ENCODE measurements at places on chromosomes 3 and 15. TPM values are rescaled to one million over a fixed set of nuclear protein-coding genes. Genes with fewer than 3 reads are reported as not detected.

- H3K27me3 ChIP-seq, result peaks cover 15% of the 10 kb centered on the region
- peak; percentile 90 for DNase-seq
- H3K27ac ChIP-seq, result peak within 1 kb of the TSS; percentile 43
- H3K36me3 ChIP-seq, result no peaks in the 10 kb centered on the region
- peak within 1 kb of the TSS; percentile 64 for H3K4me3 ChIP-seq
- H3K4me1 ChIP-seq, result no peaks in the 10 kb centered on the region
Measured at GRCh38 chr15:40928821-40929659, at the start of gene DLL4. DLL4 (plus strand) TSS chr15:40929340; CDS start chr15:40929669, 329 bp downstream.

MEIS2 gene
- total RNA-seq, result 50.9 TPM

SNURF gene
- total RNA-seq, result 19.1 TPM

GRCh38 chr3:177776661-177777101 lies 579.4 kb upstream of the TBL1XR1 start:
- H3K36me3 ChIP-seq, result no peaks in the 10 kb centered on the region
- no peak overlapping the region for H3K27ac ChIP-seq
- DNase-seq, result no peak
- no peaks in the 10 kb centered on the region for H3K4me1 ChIP-seq
- H3K4me3 ChIP-seq, result no peak overlapping the region
- no peaks in the 10 kb centered on the region for H3K27me3 ChIP-seq

DNA sequence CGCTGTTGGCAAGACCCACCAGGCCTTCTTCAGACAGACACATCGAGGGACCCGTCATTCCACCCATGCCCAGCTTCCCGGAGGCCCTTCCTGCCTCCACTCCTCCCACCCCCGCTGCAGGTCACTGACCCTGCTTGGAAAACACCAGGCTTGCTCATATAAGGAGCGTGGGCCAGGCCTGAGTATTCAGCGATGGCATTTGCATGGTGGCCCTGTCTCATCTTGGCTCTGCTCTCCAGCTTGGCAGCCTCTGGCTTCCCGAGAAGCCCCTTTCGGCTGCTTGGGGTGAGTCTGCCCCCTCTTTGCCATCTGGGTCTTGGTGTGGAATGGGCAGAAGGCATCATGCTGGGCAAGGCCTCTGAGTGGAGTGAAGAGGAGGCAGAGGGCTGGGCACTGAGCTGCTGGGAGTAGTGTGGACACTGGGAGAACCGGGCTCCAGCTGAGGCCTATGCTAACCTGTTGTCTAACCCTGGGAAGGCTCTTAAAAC lies at the start of gene ITIH3:
Gene ITIH3, plus strand, starts transcription at position 185 of the 488 bp plus-strand sequence. Its CDS starts 8 bp downstream, at position 193.
- no peaks in the 10 kb centered on the region for H3K36me3 ChIP-seq
- no peaks in the 10 kb centered on the region for H3K27me3 ChIP-seq
- DNase-seq, result no peak
- H3K4me3 ChIP-seq, result no peak within 1 kb of the TSS
- no peak within 1 kb of the TSS for H3K27ac ChIP-seq

Measured in kidney (tissue), 22 donors.